Suprapubic skin (tissue), 4 donors: ENCODE measurements at places on chromosomes 4 and X. TPM values are rescaled to one million over a fixed set of nuclear protein-coding genes. Genes with fewer than 3 reads are reported as not detected.

GRCh38 chr4:16838226-16838875 lies 60.1 kb downstream of the LDB2 start:
- no peak for DNase-seq

The ARHGAP4 gene
- total RNA-seq, result 4.8 TPM

- DNase-seq, result no peak
Measured at GRCh38 chr4:159009521-159009920, 93.4 kb upstream of the RAPGEF2 start.

DNA sequence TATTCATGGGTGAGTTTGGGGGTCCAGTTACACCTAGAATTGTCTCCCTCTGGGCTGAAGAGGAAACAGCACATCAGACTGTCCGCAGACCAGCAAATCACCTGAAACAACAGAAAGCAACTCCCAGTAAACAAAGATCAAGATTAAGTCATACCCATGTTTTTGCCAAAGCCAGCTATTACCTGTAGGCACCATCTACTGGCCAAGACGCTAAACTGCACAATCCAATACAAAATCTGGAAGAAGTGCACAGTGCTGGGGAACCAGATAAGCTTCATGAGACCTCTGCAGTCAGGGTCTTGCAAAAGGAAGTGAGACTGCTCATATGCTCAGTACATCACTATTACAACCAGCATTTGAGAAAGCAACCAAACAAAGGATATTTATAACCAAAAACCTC lies 157.5 kb upstream of the ITM2A start:
- DNase-seq, result no peak

DNA sequence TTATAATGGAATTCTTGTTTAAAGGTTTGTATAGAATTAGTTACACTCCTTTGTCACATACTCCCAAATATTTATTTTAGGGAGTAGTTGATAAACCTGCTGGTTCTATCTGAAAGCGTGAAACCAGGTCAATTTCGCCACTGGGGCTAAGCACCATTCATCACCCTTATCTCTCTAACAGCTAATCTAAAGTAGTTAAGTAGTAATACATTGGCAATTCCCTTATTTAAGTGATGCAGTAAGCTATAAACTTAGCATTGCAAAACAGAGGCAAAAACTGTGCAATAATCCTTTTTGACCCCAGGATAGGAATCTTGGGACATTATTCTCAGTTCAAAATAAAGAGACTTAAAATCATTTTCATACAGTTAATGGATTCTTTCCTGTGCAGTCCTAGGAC lies 33.7 kb upstream of the PTPN13 start:
- DNase-seq, result no peak

DNA sequence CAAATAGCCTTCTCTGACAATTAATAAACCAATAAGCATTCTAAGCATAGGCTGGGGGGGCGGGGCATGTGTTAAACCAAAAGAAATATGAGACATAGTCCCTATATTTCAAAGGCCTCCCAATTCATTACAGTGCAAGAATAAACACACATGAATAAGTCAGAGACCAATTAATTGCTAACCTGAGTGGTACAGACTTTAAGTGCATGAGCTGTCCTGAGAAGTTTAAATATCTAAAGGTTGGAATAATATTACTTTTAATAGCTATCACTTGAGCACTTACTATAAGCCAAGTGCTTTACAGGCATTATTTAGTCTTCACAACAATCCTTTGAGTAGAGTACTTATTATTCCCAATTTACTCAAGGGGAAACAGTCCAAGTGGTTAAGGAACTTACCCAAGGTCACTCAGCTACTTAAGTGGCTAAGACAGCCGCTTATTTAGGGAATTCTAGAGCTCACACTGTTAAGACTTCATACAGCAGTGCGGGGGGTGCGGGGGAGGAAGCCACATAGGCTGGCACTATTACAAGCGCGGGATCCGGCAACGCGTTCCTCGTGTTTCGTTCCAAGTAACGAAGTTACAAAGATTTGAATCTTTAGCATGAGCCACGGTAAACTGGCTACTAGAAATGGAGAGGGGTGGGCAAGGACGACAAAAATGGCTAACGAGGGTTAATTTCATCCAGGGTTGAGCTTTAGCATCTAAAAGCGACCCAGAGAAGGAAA lies 1.4 kb downstream of the THOC2 start:
- DNase-seq, result no peak

The HGFAC gene
- not detected for total RNA-seq

- DNase-seq, result no peak
Measured at GRCh38 chrX:7690842-7691241, 152.1 kb upstream of the VCX start.

DNA sequence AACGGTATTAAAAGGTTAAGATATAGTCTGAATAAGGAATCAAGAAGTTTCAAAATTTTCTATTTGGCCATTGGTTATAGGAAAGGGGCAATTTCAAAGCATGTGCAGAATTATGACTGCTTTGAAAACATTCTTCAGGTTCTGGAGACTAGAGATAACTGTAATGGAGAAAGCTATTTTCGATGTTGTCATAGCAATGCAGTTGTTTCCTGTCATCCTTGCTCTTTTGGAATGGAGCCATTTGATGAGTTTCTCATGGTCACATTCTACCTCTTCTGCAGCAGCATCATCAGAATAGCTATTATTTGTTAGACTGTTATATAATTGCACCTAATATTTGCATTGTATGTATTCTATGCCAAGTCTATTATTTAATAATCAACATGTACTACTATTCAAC lies 368.2 kb upstream of the NR3C2 start:
- DNase-seq, result no peak

DNA sequence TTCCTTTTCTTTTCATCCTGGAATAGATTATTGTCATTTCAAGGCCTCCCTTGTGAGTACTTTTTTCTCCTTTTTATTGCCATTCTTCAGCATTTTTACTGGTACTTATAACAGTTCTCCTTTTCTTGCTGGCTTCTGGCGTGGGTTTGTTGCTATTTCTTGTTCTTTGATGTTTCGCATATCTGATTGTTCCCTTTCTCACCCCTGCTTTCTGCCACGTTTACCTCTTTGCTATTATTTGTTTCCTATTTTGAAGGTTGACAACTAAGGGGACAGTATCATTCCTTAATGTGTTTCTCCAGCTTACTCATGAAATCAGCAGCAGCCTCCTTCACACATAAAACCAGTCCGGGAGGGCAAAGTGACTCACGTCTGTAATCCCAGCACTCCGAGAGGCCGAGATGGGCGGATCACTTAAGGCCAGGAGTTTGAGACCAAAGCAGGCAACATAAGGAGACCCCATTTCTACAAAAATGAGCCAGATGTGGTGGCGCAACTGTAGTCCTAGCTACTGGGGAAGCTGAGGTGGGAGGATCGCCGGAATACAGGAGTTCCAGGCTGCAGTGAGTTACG lies 72.6 kb downstream of the DMD start:
- DNase-seq, result no peak

DNA sequence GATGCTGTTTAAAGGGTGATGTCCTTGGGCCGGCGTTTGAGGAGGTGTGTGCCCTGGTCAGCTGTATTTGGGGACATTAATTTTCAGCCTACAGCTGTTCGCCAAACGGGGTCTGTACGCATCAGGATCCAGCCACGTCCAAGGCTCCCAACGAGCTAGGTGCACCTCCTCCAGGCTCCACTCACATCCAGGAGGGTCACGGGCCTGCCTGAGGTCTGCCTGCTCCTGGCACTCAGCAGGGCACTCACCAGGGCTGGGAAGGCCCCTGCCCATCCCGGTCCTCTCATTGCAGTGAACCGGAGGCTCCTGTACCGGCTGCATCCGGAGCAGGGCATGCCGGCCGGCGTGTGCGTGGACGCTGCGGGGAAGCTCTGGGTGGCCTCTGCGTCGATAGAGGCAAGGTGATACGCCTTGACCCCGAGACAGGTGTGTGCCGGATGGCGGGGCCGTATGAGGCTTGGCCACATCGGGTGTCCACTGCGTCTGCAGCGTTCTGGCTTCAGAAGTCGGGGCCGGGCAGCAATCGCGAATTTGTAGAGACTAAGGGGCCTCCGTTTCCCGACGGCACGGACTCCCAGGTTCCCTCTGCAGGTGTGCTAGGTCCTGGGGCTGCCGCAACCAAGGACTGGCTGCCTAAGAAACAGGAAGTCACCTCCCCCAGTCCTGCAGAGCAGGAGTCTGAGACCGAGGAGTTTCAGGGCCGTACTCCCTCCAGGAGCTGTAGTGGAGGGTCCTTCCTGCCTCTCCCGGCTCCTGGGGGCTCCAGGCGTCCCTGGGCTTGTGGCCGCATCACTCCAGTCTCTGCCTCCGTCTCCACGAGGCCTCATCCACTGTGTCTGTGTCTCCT lies 27.5 kb upstream of the PLCXD1 start:
- no peak for DNase-seq

The PABPC1L2B gene
- total RNA-seq, result not detected

DNA sequence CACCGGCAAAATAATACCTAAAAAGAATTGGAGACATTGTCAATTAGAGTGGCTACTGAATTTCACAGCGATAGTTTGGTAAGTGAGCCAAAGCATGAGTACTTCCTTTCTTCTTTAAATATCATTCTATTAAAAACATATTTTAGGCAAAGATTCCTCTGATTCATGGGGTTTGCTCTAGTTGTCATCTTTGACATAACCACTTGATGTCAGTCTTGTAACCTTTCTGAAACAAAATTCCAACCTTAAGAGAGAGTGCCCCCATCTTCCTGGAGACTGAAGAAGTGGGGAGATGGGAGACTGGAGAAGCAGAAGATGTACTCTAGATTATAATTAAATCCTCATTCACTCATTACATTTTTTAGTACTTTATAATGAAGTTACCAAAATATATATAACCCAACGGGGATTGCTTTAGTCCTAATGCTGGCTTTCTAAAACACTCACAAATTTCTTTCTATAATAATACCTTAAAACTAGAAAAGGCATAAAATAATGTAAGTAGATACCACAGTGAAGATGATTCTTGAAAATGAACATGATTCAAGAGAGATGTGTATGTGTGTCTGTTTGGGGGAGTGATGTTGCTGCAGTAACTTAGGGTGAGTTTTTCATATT lies 96.4 kb downstream of the EMCN start:
- no peak for DNase-seq

The CHST7 gene
- 5.8 TPM for total RNA-seq

The HHIP gene
- total RNA-seq, result not detected

DNA sequence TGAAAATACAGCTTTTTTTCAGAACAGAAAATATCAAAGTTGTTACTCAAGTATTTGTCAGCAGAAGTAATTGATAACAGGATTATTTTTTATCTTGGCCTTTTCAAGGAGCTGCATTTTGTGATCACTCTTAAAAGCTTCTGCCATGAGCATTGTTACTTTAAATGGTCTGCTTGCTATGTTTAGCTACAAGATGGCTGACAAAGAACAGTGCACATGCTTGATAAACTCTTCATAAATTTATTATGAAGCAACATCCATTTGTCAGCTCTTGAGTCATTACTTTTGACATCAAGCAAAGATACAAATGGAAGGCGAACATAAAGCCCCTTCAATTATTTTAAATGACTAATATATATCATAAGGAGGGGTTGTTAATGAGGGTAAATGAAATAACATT lies 205.4 kb upstream of the RPS6KA3 start:
- DNase-seq, result no peak
